ENCODE measurements at places on chromosomes 3 and 15.

DNA sequence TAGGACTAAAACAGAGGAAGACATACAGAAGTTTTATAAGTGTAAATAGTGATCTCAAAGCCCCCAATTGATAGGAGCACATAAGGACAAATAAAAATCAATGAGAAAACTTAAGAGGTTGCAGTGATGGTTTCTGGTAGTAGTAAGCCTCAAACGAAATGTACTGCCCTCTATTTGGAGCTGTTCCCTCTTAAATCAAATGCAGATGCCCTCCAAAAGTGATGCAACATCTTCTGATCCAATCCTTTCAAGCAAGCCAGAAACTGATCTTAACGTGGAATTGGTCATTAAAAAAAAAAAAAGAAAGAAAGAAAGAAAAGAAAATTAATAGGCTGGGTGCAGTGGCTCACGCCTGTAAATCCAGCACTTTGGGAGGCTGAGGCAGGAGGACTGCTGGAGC lies 259.3 kb downstream of the ZBTB20 start:
- no peak for DNase-seq

GRCh38 chr15:64693134-64693533 lies 82.3 kb downstream of the RBPMS2 start:
- DNase-seq = peak; percentile 22

- no peak for DNase-seq
Observed at GRCh38 chr15:97899981-97900380, 60.5 kb upstream of the ARRDC4 start.

DNA sequence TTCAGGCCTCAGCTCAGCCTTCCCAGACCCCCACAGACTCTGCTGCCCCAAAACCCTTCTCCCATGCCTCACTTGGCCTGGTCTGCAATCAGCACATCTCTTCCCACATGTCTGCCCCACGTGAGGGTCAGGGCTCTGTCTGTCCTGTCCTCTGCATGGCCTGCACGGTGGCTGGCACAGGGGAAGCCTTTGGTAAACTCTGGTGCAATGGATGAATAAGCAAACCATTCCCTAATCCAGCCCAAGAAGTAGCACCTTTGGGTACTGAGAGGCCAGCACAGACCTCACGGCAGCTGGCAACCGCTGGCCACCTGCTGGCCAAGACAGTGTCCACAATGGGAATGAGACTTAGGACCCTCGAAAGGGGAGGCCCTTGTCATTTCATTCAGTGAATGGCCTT lies 27.7 kb downstream of the ABTB1 start:
- DNase-seq = no peak

Measured in kidney glomerular epithelial cell (primary cell).